Right ventricle myocardium inferior (tissue), 1 donor: ENCODE measurements at places on chromosomes 11 and 22.

DNA sequence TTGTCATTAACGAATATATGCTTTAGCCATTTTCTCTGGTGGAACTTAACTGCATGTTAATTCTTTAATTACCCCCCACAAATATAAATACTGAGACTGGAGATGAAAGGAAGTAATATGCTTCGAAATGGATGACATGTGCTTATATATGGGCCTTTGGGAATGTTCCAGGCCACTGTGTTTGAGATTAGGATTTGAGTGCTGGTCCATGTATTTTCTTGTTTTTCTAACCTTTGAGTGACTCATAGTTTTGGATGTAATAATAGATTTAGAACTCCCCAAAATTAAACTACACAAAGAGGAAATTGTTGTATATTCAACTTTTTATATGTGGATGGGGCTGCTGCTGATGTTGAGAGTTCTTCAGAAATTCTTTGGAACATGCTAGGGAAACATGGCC is 54.2 kb downstream of the EXT2 start:
- no peak for DNase-seq

GRCh38 chr22:50563413-50564160 is 868 bp upstream of the SYCE3 start:
- DNase-seq, result no peak

DNA sequence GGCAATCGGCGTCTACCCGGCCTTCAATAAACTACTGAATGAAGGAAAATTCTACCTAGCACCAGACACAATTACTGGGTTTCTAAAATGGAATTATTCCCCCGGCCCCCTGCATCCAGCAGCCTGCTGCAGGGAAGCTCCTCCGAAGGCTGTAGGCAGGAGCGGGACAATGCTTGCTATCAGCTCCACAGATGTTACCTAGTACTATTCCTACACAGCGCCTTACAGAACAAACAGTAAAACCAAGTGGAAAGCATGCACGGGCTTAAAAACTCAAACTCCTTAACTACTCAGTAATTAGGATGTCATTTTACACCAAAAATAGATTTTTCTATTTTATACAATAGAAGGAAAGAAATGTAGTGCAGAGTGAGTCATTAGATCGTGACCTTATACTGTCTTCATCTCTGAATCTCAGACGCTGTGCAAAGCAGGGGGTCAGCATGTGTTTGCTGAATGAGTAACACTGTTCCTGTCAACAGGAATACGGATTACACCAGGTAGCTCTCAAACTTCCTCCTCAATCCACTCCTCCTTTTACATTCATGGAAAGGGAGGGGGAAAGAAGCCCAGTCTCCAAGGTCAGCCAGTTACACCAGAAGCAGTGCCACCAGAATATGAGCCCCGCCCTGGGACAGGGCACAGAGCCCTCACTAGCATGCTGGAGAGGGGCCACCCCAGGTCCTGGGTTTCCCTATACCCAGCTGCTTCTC is 74.9 kb downstream of the PACSIN2 start:
- DNase-seq, result no peak

- no peak for DNase-seq
Measured at GRCh38 chr22:41538583-41538982, 5.7 kb downstream of the POLR3H start.

GRCh38 chr11:29449281-29450074 is 567.4 kb downstream of the KCNA4 start:
- no peak for DNase-seq

- no peak for DNase-seq
Measured at GRCh38 chr22:25169278-25170031, 30.2 kb upstream of the CRYBB3 start.

- peak; percentile 77 for DNase-seq
Measured at GRCh38 chr22:38228873-38229740, 27.3 kb downstream of the MAFF start.

GRCh38 chr22:44727709-44728108 is 24.7 kb upstream of the ARHGAP8 start:
- no peak for DNase-seq

GRCh38 chr11:112524798-112525197 is 264.1 kb upstream of the PLET1 start:
- no peak for DNase-seq

GRCh38 chr11:130534551-130534950 is 86.1 kb downstream of the ADAMTS15 start:
- DNase-seq, result no peak

DNA sequence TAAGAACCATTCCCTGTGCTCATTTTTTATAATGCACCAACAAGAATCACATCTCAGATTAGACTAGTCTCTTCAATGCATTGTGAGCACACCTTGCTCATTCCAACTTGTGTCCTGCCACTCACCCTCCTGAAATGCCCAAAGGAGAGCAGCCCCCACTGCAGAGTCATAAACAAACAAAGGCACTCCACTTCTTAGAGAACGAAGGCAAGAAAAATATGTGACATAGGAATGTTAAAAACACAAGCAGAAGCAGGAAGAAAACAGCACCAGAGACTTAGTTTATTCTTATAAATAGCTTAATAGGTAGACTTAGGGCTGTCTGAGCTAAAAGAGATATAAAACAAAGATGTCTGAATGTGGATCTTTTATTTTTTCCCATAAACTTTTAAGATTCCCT is 57.2 kb downstream of the GUCY1A2 start:
- DNase-seq, result no peak

DNA sequence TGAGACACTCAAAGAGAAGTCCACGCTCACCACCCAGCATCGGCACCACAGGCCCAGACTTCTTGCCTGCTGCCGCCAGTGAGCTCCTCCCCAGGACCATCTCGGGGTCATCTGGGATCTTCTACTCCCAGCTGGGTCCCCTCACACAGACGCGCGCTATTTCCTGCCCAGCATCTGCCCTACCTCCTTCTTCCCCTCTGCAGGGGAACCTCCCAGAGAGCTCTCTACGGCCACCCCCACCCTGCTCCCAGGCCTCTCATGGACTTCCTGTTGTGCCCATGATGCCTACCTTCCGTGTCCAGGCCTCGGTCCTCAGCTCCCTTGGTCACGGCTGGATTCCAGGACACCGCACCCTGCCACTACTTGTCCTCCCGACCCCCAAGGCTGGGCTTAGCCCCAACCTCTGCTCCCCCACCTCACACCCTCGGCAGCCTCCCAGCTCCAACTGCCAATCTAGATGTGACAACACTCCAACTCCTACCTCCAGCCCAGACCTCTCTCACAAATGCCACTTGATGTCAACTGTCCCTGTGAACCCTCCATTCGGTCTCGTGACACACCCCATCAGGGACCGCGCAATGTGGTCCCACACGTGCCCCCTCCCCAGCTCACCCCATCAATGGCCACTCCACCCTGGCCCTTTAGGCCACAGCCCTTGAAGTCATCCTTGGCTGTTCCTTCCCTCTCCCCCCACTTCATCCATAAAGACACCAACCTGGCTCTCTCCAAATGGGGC is 45.3 kb downstream of the SGSM3 start:
- no peak for DNase-seq

DNA sequence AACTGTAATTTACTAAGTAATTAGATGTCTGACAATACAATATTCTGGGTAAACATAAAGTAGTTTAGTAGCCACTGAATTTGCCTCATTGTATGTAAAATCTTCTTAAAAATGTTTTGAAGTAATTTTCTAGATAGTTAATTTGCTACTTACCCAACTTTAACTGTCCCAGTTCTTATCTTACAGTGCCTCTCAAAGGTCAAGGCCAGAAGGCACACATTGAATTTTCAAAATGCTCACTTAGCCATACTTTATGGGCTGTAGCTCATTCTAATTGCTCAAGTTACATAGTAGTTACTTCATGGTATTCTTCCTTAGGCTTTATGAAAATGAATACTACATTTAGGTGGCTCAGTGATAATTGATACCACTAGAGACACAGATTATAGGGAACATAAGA is 666.6 kb downstream of the CNTN5 start:
- no peak for DNase-seq
